LHCN-M2 (cell line): ENCODE measurements at places on chromosomes 12 and 14. TPM values are rescaled to one million over a fixed set of nuclear protein-coding genes. Genes with fewer than 3 reads are reported as not detected.

DNA sequence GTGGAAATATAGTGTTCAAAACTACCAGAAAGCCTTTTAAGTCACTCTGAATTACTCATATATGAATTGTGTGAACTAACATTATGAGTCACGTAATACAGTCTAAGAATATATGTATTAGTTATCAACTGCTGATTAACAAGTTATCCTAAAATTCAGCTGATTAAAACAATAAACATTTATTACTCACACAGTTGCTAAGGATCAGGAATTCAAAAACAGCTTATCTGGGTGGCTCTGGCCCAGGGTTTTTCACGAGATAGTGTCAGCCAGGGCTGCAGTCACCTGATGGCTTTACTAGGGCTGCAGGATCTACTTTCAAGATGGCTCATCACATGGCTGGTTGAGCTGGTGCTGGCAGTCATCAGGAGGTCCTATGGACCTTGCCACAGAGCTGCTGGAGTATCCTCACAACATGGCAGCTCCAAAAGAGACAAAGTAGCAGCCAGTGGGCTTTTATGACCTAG, 36.5 kb downstream of the CORO1C start:
- DNase-seq, result peak; percentile 35

GRCh38 chr12:89185889-89186288, 166.4 kb downstream of the DUSP6 start:
- DNase-seq, result no peak

DNA sequence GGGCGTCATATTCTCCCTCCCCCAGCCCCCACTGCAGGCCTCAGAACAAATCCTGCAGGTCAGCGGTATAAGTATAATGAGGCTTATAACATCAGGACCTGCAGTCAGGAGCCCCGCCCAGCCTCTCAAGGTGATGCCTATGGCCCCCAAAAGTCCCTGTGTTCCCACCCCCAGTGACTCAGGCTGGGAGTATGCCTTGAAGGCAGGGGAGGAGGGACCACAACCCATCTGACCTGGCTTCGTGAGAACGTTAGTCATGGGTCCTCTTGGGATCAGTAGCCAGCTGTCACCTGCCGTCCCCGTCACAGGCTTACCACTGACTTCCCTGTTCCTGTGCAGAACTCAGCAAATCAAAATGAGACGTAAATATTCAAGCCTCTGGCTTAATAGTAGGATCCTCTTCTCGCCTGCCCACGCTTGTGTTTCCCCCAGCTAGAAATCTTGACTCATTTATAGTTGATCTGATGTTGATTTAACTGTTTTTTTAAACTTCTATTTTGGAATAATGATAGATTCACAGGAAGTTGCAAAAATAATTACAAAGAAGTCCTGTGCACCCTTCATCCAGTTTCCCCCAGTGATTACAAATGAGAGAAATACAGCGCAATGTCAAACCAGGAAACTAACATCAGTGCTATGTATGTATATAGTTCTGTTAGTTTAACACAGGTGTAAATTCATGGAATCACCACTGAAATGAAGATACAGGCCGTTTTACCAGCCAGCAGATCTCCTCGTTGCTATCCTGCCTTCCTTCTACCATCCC, 107.5 kb downstream of the ADGRD1 start:
- DNase-seq, result no peak

DNA sequence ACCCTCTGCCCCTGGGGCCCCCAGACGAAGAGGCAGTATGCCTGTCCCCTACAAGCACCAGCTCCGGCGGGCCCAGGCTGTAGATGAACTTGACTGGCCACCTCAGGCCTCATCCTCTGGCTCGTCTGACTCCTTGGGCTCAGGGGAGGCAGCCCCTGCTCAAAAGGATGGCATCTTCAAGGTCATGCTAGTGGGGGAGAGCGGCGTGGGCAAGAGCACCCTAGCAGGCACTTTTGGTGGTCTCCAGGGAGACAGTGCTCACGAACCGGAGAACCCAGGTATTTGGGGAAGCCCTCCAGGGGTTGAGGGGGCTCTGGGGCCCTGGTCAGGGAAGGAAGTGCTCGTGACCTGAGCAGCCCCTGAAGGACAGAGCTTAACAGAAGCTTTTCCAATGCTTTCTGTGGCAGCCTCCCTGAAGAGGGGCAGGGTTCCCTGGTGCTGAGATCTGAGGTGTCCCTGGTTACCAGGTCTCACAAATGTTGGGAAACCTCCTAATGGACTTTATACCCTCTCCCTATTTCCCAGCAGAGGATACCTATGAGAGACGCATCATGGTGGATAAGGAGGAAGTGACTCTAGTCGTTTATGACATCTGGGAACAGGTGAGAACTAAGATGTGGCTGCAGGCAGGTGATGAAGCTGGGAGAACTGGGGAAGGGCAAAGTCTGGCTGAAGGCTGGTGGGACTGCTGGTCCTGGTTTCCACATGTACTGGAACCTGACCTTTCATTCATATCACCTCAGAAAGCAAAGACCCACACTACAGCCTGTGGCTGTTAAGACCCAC, 1.9 kb downstream of the REM2 start:
- no peak for DNase-seq

DNA sequence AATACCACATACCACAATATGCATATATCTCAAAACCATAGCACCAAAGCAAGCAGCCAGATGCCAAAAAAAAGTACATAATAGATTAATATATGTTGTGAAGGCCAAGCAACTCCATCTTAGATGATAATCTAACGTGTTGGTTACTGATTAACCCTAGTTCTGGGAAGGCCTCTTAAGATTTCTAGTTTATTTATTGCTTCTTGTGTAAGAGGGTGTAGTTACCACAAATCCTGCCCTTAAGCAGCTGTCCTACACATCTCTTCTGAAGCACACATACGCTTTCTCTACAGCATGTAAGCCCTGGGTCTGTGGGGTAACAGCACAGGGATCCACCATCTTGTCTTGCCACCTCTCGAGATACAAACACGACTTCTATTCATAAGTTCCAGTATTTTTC, 236.8 kb upstream of the AVPR1A start:
- no peak for DNase-seq

DNA sequence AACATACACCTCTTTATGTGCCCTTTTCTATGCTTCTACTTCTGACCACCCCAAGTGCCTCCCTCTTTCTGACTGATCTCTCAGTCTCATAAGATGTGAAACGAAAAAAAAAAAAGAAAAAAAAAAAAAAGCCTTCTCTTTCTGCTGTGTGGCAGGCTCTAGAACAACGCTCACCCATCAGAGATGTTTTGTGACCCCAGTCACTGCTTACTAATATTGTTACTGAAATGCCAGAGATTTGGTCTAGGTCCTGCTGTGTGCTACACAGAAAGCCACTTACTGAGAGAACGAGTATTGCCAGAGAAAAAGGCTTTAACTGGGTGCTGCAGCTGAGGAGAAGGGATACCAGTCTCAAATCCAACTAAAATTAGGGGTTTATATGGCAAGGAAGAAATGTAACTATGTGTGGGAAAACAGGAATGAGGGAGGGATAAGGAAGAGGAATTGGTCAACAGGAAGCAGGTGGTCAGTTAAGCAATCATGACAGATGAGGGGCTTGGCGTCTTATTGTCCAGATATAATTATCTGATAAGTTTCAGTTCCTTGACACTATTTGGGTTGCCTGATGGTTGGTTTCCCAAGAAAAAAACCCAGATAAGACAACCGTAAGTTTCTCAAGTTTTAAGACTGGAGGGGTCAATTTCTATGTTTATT, 149.0 kb downstream of the NAV3 start:
- DNase-seq, result peak; percentile 25

- peak; percentile 50 for DNase-seq
Observed at GRCh38 chr12:59023861-59024424, 103.6 kb upstream of the LRIG3 start.

DNA sequence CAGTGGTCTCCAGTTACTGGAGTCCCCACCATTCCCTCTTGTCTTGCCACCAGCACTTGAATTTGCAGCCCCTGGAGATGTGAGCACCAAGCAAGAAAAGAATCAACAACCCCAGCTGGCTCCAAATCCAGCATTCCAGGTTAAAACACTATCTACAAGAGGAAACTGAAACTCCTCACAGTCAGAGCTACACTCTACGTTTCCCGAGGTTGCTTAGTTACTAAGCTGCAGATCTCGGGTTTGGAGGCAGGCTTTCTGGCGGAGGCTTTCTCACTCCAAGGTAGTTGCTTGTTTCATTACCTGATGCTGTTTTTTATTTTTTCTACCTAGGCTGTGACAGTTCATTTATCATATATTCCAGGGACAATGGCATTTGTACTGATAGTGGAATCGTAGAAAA, 248.1 kb downstream of the GLT1D1 start:
- no peak for DNase-seq

- DNase-seq, result peak; percentile 89
Observed at GRCh38 chr12:29428633-29429032, 47.7 kb upstream of the ERGIC2 start.

- DNase-seq, result peak; percentile 6
Observed at GRCh38 chr12:127054531-127054930, 1212.4 kb upstream of the TMEM132C start.

DNA sequence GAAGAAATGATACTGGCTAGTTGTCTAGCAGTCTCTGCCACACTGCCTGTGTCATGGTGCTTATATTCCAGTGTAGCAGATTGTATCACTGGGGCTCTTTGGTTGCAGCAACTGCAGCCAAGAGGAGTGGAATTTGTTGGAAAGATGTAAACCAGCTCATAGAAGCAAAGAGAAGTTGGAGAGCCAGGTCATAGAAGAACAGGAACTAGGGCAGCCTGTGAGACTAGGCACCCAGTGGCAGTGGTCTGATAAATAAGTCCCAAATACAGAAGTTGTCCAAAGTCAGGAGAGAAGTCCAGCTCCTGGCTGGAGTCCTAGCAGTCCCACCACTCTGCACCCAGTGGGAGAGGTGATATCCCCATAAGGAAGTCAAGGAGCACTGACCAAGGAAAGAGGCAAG, 172.5 kb upstream of the ARID2 start:
- no peak for DNase-seq

GRCh38 chr12:113207613-113208040, 13.6 kb upstream of the TPCN1 start:
- DNase-seq, result no peak

- DNase-seq, result no peak
Observed at GRCh38 chr14:21735200-21735599, 61.6 kb upstream of the OR4E1 start.

DNA sequence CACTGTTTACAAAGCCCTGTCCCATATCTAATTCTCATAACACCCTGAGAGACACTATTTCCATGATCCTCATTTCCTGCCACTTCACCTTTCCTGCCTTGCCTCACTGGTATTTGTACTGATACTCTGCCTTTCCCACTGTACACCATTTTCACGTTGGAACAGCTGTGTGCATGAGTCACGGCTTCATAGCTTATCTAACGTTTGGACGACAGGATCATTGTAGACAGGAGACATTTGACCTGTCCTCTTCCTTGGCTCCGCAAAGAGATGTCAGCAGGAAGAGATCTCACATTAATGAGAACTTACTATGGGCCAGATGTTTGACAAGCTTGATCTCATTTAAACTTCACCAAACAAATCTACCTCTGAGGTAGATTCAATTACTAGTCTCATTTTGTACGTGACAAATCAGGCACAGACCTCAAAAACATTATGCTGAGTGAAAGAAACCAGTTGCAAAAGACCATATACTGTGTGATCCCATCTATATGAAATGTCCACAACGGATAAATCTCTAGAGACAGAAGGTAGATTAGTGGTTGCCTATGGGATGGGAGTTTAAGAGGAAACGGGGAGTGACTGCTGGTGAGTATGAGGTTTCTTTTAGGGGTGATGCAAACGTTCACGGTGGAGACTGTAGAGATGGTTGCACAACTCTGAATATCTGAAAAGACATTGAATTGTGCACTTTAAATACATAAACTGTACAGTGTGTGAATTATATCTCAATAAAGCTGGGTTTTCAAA, 71.2 kb downstream of the KCNK13 start:
- DNase-seq, result peak; percentile 38

- DNase-seq, result peak; percentile 56
Observed at GRCh38 chr12:42421844-42422779, 96.1 kb downstream of the PPHLN1 start.

- no peak for DNase-seq
Observed at GRCh38 chr12:131352296-131352900, 358.5 kb upstream of the SFSWAP start.

DNA sequence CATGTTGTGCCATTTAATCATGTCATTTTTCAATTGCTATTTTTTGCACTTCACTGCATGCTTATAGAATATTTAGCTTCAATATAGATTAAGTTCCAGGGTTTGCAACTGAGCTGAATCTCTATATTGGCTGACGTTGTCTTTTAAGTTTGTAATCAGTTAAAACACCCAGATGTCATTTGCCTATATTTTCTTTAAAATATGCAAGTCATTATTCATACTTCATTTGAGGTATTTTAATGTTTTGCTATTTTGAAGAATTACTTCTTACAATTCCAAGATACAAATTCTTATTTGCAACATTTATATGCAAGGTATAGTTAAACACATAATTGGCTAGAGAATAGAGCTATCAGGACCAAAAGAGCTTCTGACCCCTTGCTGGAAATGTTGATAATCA, 175.0 kb upstream of the NPAS3 start:
- no peak for DNase-seq

DNA sequence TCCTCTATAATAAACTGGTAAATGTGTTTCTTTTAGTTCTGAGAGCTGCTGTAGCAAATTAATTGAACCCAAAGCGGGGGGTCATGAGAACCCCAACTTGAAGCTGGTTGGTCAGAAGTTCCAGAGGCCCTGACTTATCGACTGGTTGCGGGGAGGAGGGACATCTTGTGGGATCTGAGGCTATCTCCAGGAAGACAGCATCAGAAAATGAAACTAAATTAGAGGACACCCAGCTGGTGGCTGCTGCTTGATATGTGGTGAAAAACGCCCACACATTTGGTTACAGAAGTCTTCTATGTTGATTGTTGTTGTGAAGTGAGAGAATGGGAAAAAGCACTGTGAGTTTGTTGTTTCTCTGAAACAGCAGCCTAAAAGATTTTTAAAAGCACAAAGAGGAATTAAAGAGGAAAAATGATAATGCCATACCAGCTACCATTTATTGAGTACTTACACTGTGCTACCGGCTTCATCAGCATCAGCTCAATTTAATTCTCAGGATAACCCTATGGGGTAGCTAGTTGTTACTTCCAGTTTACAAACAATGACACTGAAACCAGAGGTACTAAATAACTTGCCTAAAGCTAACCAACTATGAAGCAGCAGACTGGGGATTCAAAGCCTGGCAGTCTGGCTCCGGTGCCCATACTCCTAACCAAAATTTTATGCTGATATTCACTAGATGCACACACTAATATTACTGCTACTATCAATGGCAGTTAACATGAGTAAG, 24.3 kb downstream of the DDX24 start:
- no peak for DNase-seq

GRCh38 chr12:98645572-98646067, 530 bp downstream of the APAF1 start:
- DNase-seq, result peak; percentile 14

The P2RX4 gene
- total RNA-seq, result 14.0 and 14.6 TPM in 2 replicates

The TSPAN19 gene
- total RNA-seq, result 0.06 TPM in 2 replicates

The TMEM233 gene
- total RNA-seq, result 2.2 and 2.6 TPM in 2 replicates

The NANOG gene
- total RNA-seq, result not detected in 2 replicates

The PTCSC3 gene
- total RNA-seq, result not detected in 2 replicates

The MFAP5 gene
- 22.7 and 25.8 TPM in 2 replicates for total RNA-seq

The KLRK1 gene
- 0.26 and 0.40 TPM in 2 replicates for total RNA-seq

The WNT1 gene
- not detected in 2 replicates for total RNA-seq

The CLEC6A gene
- not detected in 2 replicates for total RNA-seq

The TRHDE gene
- not detected in 2 replicates for total RNA-seq

The AKAP3 gene
- total RNA-seq, result 0.52 and 1.4 TPM in 2 replicates

The SERPINA12 gene
- not detected in 2 replicates for total RNA-seq

The TPPP2 gene
- total RNA-seq, result not detected in 2 replicates

The PIK3C2G gene
- total RNA-seq, result not detected in 2 replicates

The RGS6 gene
- total RNA-seq, result under 0.01 TPM in 1 of 2 replicates, not detected in the other

The RDH16 gene
- not detected in 2 replicates for total RNA-seq

The ANGEL1 gene
- total RNA-seq, result 9.5 and 10.7 TPM in 2 replicates

The TMED8 gene
- total RNA-seq, result 12.1 and 12.9 TPM in 2 replicates

The ASCL1 gene
- total RNA-seq, result not detected in 2 replicates

The SLC6A12 gene
- total RNA-seq, result not detected in 2 replicates

The NDRG2 gene
- total RNA-seq, result 0.86 TPM in 1 of 2 replicates, not detected in the other
